A172 (cell line): ENCODE measurements at places on chromosomes 2 and 18.

DNA sequence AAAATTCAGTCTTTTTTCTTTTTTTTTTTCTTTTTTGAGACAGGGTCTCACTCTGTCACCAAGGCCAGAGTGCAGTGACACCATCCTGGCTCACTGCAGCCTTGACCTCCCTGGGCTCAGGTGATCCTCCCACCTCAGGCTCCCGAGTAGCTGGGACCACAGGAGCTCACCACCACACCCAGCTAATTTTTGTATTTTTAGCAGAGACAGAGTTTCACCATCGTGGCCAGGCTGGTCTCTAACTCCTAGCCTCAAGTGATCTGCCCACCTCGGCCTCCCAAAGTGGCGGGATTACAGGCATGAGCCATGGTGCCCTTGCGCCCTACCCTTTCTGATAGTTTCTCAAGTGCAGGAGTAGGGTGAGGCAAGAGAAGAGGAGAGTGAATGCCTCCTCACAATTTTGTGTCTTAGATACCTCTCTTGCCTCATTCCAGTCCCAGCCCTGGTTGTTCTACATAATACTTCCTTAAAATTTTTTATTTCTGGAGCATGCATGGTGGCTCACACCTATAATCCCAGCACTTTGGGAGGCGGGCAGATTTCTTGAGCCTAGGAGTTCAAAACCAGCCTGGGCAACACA lies 68.2 kb upstream of the CAB39 start:
- no peak for DNase-seq

GRCh38 chr2:2830576-2830975 lies 499.5 kb upstream of the MYT1L start:
- DNase-seq = no peak

- DNase-seq = no peak
These were observed 210.1 kb upstream of the RND3 start for GRCh38 chr2:150697596-150697995.

DNA sequence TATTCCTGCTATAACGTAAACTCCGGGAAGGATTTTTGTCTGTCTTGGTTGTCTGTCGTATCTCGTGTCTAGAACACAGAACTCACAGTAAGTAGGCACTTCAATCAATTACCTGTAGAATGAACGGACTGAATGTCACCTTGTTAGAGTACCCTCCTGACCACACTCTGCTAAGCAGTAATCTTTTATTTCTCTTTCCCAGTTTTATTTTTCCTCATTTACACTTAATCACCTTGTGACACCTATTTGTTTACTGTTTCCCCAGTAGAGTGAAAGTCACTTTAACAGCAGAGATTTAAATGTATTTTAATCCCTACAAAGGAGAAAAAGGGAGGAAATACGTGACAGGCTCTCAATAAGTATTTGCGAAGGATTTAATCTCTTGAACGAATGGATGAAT lies 514 bp upstream of the EPB41L5 start:
- no peak for DNase-seq
